ENCODE measurements at places on chromosomes 4 and X.

- DNase-seq = no peak
These were observed 7.0 kb upstream of the USO1 start for GRCh38 chr4:75717408-75717807.

- no peak for DNase-seq
These were observed 1.2 kb downstream of the P2RY10 start for GRCh38 chrX:78946178-78946931.

DNA sequence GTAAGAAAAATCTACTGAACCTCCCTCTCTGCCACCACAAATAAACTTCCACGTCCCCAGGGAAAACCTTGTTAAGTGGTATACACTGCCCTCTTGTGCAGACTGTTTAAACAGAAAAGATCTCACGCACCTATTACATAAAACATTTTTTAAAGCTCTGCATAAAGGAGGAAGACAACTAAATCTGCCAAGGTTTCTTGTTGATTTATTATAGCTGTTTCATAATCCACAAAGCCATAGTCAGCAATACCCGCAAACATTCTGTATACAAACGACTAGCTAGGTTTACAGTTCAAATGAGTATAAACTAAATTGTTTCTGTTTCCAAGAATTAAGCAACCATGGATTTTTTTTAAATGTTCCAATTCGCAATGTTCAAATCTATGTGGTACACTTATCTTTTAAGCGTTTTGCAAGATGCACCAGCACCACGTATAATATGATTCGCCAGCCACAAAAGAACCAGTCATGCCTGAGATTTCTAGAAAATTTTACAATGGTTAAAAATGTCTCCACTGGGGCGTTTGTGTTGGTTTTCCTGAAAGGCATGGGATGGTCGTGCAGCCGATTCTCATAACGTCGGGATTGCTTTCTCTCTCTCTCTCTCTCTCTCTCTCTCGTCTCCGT lies 164.6 kb downstream of the PRKX start:
- DNase-seq = peak; percentile 1

DNA sequence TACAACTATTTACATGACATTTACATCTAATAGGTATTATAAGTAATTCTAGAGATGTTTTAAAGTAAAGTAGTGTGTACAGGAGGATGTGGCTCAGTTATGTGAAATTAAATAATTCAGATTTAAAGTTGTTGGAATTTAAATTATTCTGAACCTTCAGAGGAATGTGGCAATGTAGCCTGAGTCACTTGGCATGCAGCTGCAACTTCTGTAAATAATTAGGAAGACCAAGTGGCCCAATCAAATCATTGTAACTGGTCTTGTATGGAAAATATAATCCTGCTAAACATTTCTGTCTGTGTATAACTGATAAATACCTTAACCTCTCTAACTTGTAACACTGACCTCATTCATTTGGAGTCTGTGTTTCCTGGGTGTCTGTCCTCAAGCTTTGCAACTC lies 828.9 kb downstream of the GLUD2 start:
- DNase-seq = no peak

DNA sequence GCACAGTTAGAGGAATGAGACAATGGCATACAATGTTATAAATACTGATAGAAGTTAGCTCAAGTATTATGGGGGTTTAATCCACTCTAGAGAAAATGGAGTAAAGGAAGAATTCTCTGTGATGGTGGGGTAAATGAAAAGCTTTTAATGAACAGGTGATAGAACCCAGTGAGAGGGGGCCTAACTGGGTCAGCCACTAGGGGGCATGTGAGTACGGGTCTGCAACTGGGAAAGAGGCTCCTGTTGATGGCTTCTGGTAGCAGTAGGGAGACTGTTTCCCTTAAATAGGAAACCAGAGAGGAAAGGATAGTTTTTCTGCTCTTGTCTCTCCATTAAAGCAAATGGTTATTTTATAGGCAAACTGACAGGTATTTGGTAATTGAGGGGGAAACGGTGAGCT lies 132.8 kb upstream of the GPR101 start:
- peak; percentile 8 for DNase-seq

GRCh38 chrX:39063037-39063436 lies 261.8 kb downstream of the MID1IP1 start:
- peak; percentile 47 for DNase-seq

DNA sequence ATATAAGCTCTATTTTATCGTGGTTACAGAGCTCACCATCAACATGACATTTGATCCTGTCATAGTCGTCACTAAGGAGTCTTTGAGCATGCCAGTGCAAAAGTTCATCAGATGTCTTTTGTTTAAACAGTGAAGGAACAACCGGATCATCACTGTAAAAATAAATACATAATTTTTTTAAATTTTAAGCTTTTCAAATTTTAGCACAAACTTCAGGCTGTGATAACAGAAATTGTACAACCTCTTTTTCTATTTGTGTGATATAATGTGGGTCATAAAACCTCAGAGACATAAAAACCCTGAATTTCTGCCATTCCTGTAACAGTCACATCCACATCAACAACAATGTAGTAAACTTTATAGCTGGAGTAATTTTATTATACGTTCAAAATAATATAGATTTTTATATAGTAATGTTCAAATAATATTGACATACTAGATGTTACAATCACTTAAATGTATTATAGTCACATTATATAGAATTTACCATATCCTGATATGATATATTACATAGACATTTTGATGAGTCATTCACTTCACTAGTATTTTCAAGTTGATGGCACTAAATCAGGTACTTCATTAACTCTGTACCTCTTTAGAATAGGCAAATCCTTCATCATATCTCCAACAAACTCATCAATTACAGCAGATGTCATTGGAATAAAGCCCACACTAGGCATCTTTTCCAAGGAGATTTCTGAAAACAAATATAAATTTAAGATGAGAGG lies 47.7 kb downstream of the DDX60L start:
- DNase-seq = no peak

GRCh38 chrX:150478496-150479492 lies 89.6 kb upstream of the MTM1 start:
- DNase-seq = no peak

- DNase-seq = no peak
These were observed 13.0 kb downstream of the IL13RA1 start for GRCh38 chrX:118740276-118740889.

- DNase-seq = peak; percentile 74
These were observed 13.9 kb upstream of the PPEF2 start for GRCh38 chr4:75916091-75916661.

GRCh38 chrX:44314808-44315207 lies 28.7 kb downstream of the EFHC2 start:
- peak; percentile 42 for DNase-seq

DNA sequence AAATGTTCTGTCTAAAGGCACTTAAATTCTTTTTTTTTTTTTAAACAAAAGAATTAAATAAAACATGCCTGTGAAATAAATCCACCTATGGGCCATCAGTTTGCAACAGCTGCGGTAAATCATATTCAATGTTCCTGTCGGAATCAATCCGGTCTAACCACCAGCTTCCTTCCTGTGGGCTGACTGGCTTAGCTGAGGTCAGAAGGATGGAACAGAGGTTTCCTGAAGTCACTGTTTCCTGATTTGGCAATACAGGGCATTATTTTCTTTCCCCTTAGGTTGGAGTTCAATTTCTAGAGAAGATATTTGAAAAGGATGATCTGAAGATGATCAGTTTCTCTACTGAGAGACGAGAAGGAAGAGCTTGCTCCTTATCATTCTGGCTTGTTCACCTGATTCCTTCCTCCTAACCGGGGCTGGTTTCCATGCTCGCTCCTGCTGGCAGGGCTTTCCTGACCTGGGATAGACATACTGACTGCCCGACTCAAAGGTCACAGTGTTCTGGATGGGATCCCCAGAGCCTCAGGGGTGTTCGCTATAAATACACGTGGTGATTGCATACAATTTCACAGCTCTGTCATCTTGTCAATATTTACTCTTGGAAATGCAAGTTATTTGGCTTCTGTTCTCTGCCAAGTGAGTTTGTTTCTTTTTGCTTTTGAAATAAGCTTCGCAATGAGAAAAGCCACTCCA lies 21.7 kb downstream of the PDLIM3 start:
- DNase-seq = peak; percentile 47

- DNase-seq = no peak
These were observed 88.6 kb upstream of the FRMPD3 start for GRCh38 chrX:107360788-107361360.

GRCh38 chr4:124635331-124635730 lies 77.2 kb downstream of the ANKRD50 start:
- no peak for DNase-seq

GRCh38 chrX:9396930-9397329 lies 67.9 kb upstream of the TBL1X start:
- DNase-seq = peak; percentile 25

- no peak for DNase-seq
These were observed 81.8 kb upstream of the MAGEA4 start for GRCh38 chrX:151830911-151831310.

DNA sequence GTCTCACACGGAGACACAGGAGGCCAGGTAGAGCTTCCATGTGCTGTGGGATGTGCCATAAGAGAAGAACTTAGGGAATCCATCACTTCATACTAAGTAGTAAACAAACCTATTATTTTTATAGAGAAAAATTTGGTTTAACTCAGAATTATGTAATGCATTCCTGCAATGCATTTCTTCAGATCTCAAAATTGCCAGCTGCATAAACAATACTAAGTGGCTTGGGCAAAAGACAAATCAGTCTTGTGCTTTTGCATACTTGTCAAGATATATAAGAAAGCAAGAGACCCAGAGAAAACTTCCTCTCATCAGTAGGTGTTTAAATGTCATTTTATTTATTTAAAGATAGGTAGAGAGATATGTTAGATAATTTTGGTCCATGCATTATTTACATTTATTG lies 382.1 kb upstream of the CTSO start:
- no peak for DNase-seq

DNA sequence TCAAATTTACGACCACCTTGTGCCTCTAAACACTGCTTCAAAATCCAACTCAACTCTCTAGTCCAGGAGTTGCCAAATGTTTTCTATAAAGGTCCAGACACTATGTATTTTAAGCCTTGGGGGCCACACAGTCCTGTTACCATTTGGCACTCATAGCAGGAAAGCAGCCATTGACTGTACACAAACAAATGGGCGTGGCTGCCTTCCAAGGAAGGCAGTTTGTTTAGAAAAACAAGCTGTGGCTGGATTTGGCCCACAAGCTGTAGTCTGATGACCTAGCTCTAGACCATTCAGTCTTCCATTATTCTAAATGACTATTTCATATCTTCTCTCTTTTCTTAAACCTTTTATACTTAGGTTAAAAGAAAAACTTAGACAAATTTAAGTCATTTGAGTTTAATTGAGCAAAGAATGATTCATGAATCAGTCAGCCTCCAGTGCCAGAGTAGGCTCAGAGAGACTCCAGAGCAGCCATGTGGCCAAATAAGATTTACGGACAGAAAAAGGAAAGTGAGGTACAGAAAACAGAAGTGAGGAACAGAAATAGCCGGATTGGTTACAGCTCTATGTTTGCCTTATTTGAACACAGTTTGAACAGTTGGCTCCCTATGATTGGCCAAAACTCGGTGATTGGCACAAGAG lies 825.8 kb upstream of the LCORL start:
- DNase-seq = no peak

GRCh38 chr4:155371432-155372043 lies 5.2 kb downstream of the MAP9 start:
- peak; percentile 73 for DNase-seq

GRCh38 chr4:38470735-38471262 lies 193.2 kb upstream of the KLF3 start:
- no peak for DNase-seq

- no peak for DNase-seq
These were observed 5.2 kb downstream of the APBB2 start for GRCh38 chr4:41209187-41209586.

- no peak for DNase-seq
These were observed 122.4 kb downstream of the SYNPO2 start for GRCh38 chr4:119010909-119011606.

DNA sequence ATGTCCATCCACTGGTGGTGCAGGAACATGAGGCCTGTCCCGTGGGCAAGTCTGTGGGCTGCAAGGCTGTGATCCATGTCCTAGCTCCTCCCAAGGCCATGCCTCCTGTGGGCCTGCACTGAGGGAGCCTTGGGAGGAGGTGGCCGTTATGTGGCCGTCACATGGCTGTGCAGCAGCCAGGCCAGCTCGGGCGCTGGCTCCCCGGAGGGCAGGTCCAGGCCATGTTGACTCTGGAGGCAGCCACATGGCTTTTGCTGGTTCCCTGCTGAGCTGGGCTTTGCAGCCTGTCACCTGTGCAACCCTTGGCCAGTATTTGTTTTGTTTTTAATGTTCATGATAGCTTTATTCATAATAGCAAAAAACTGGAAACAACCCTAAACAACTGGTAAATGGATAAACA lies 13.3 kb downstream of the ADRA2C start:
- no peak for DNase-seq

- no peak for DNase-seq
These were observed 49.0 kb upstream of the ZNF157 start for GRCh38 chrX:47321386-47321785.

- DNase-seq = no peak
These were observed 786.2 kb downstream of the RAB28 start for GRCh38 chr4:12697970-12698369.

GRCh38 chrX:133389975-133390374 lies 25.3 kb downstream of the GPC4 start:
- no peak for DNase-seq

- peak; percentile 64 for DNase-seq
These were observed 96.4 kb upstream of the C1GALT1C1 start for GRCh38 chrX:120726294-120726693.

GRCh38 chrX:139720136-139720535 lies 12.2 kb upstream of the MCF2 start:
- no peak for DNase-seq

DNA sequence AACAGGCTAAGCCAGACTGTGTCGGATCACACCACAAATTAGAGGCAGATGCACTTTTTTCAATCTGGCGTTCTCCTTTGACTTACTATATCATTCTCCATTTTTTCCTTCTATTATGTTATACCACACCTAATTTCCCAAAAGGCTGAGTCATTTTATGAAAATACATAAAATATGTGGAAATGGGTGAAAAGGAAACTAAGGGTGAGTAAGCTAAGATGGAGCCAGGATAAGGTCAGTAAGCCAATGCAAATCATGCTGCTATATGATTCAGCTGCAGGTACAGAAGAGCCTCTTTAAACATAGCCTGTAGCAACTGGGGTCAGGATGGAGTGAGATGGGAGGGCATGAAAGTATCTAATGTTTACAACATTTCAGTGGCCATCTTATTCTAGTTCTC lies 94.0 kb upstream of the TEX13A start:
- no peak for DNase-seq

DNA sequence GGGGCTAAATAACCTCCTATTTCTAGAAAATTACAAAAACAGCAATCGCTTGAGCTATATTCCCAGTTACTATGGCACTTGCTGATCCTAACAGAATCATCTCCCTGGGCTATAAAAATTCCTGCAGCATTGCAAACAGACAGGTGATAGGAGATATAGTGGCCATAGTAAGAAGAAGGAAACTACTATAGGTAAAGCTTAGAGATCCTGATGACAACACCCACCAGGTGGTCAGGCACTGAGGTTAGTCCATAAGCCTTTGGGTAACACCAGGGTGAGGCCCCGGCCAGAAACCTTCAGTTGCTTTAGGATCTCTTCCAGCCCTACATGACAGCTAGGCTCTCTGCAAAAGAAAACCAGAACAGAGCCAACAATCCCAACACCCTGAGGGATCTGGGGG lies 197.9 kb upstream of the PPP1R2C start:
- no peak for DNase-seq

All from hematopoietic multipotent progenitor cell treated with erythropoietin and hydrocortisone succinate and interleukin-3 and kit ligand, for 6 days (in vitro differentiated cells).